ENCODE measurements at places on chromosomes 12 and 14. TPM values are rescaled to one million over a fixed set of nuclear protein-coding genes. Genes with fewer than 3 reads are reported as not detected.

GRCh38 chr14:92340071-92340470, 17.1 kb downstream of the SLC24A4 start:
- DNase-seq: no peak
- no peak overlapping the region for H3K27ac ChIP-seq
- no peaks in the 10 kb centered on the region for H3K27me3 ChIP-seq
- no peak overlapping the region for H3K4me3 ChIP-seq
- no peaks in the 10 kb centered on the region for H3K4me1 ChIP-seq
- no peaks in the 10 kb centered on the region for H3K36me3 ChIP-seq

- no peaks in the 10 kb centered on the region for H3K4me1 ChIP-seq
- no peaks in the 10 kb centered on the region for H3K36me3 ChIP-seq
- H3K27me3 ChIP-seq: no peaks in the 10 kb centered on the region
These were observed 74.3 kb upstream of the ST8SIA1 start for GRCh38 chr12:22408610-22409376.

GRCh38 chr12:96326628-96327227, 73.5 kb downstream of the CDK17 start:
- H3K4me1 ChIP-seq: no peaks in the 10 kb centered on the region
- no peak for DNase-seq
- no peaks in the 10 kb centered on the region for H3K27me3 ChIP-seq
- no peak overlapping the region for H3K27ac ChIP-seq
- H3K4me3 ChIP-seq: no peak overlapping the region

- no peaks in the 10 kb centered on the region for H3K4me1 ChIP-seq
- DNase-seq: no peak
- H3K36me3 ChIP-seq: no peaks in the 10 kb centered on the region
- H3K4me3 ChIP-seq: no peak overlapping the region
These were observed 620.1 kb downstream of the NRXN3 start for GRCh38 chr14:78790271-78790670.

DNA sequence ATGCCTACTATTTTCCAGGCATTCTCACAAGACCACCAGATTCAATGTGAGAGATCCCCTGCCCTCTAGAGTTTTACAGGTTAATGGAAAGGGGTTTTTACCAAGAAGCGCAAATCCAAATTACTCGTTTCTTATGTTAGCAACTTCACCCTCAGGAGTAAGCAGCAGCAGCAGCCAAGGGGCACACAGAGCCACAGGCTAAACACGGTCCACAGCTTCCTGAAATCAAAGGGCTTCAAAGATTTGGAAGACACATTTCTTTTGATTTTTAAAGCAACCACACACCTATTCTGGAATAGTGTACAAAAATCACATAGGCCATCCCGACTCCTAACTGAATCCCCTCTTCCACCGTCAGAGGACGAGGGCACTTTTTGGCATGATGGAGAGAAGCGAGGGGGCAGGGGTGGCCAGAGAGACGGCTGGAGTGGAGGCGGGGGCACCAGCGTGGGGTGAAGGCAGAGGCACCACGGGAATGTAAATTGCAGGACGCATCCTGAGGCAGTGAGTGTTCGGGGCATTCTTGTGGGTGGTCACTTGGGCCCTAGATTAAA, 107.0 kb downstream of the ARF6 start:
- peak overlapping the region; percentile 90 for H3K27ac ChIP-seq
- H3K4me3 ChIP-seq: peak overlapping the region; percentile 42
- peaks cover 76% of the 10 kb centered on the region for H3K4me1 ChIP-seq
- no peaks in the 10 kb centered on the region for H3K36me3 ChIP-seq

- no peak overlapping the region for H3K4me3 ChIP-seq
- H3K36me3 ChIP-seq: no peaks in the 10 kb centered on the region
- H3K4me1 ChIP-seq: no peaks in the 10 kb centered on the region
- H3K27me3 ChIP-seq: no peaks in the 10 kb centered on the region
- H3K27ac ChIP-seq: no peak overlapping the region
These were observed 1682.8 kb upstream of the FLRT2 start for GRCh38 chr14:83847102-83847501.

GRCh38 chr12:40446385-40446784, 221.6 kb downstream of the LRRK2 start:
- no peaks in the 10 kb centered on the region for H3K36me3 ChIP-seq
- H3K27ac ChIP-seq: no peak overlapping the region
- no peaks in the 10 kb centered on the region for H3K4me1 ChIP-seq
- no peak overlapping the region for H3K4me3 ChIP-seq
- no peaks in the 10 kb centered on the region for H3K27me3 ChIP-seq

DNA sequence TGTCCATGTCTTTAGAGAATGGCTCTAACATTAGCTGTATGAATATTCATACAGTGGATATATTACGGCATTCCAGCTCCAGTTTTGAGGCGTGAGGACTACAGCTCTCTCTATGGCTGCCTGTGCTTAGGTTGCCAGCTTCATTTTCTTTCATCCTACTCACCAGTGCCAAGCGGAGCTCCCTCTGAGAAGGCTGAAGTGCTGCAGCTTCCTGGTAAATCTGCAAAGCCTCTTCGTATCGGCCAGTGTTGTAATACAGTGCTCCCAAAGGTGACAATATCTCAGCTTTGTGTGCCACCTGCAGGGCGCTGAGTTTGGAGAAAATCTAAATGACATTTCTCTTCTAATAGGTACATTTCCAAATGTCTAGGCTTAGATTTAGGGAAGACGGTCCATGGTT, 19.8 kb upstream of the OVCH1 start:
- DNase-seq: no peak
- H3K36me3 ChIP-seq: no peaks in the 10 kb centered on the region
- H3K27ac ChIP-seq: no peak overlapping the region
- no peaks in the 10 kb centered on the region for H3K4me1 ChIP-seq
- H3K27me3 ChIP-seq: no peaks in the 10 kb centered on the region

DNA sequence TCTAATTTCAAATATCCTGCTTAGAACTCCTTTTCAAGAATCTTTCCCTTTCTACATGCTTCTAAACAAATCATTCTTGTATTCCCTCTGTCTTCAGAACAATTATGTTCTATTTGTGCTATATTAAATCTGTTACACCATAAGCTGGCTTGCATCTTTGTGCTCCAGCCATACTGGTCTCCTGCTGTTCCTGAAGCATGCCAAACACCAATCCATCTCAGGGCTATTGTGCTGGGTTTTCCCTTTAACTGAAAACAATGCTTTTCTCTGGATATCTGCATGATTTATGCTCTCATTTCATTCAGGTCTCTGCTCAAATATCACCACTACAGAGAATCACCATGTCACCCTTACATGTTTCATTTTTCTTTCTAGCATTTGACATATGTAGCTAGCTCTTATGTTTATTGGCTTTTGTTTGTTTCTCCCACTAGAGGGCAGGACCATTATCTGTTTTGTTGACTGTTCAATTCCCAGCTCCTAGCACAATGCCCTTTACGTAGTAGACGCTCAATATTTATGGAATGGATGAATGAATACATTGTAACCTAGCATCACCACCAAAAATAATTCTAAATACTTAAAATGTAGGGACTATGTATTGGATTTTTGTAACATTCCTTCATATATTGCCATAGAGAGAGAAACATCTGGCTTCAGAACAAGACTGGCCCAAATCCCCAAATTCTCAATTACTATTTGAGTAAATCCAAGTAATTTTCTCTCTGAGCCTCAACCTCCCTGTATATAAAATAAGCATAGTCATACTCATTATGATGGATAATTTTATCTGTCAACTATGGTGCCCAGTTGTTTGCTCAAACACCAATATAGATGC, 302.0 kb upstream of the SYT1 start:
- H3K27ac ChIP-seq: no peak overlapping the region
- H3K4me1 ChIP-seq: no peaks in the 10 kb centered on the region
- H3K27me3 ChIP-seq: no peaks in the 10 kb centered on the region
- peak; percentile 37 for DNase-seq
- H3K36me3 ChIP-seq: no peaks in the 10 kb centered on the region

DNA sequence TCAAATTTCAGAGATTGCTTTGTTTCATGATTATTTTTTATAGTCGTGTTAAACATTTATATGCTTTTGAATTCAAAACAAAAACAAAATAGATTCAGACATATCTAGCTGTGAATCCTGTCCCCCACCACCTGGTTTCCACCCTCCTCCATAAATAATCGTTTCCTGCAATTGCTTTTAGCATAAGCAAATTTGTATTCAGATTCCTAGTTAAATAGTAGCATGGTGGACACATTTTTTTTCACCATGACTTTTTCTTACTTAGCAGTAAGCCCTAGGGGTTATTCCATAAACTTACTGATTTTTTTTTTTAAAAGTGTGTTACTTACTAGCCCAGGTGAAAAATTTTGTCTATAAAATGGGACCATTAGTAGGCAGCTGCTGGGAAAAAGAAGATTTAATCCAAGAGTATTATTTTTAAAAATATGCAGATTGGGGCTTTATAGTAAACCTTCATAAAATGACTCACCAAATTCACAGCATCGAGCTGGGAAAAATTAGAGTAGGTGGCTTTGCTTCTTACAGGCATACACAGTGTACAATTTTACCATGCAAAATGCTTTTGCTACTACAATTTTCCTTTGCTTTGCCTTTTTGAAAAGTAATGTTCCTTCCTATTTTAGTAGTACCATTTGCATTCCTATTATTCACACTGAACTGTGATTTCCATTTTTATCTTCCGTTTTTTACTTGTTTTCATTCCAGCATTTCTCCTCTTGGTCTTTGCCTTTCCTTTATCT, 117.8 kb downstream of the BTG1 start:
- H3K36me3 ChIP-seq: no peaks in the 10 kb centered on the region
- no peaks in the 10 kb centered on the region for H3K27me3 ChIP-seq
- H3K4me3 ChIP-seq: no peak overlapping the region
- no peaks in the 10 kb centered on the region for H3K4me1 ChIP-seq
- DNase-seq: no peak

DNA sequence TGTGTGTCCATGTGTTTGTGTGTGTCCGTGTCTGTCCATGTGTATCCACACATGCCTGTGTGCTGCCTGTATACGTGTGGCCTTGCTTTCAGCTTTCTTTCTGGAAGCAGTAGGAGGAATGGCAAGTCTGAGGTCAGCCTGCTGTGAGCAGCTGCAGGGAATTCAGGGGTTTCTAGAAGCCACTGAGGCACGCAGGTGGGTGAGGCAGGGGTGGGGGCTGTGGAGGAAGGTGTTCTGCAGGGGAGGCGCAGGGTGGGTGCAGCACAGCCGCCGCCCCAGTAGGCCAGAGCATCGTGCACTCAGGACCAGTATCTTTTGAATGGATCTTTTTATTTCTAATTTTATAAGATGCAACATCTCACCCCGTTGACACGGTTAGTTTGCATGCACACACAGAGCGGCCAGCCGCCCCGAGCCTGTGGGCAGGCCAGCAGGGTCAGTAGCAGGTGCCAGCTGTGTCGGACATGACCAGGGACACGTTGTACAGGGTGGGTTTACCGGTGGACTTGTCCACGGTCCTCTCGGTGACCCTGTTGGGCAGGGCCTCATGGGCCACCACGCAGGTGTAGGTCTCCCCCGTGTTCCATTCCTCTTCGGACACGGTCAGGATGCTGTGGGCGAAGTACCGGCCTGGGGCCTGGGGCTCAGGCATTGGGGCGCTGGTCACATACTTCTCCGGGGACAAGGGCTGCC, 327.7 kb downstream of the TMEM121 start:
- no peak overlapping the region for H3K27ac ChIP-seq
- H3K4me3 ChIP-seq: no peak overlapping the region
- no peaks in the 10 kb centered on the region for H3K4me1 ChIP-seq
- no peak for DNase-seq
- no peaks in the 10 kb centered on the region for H3K36me3 ChIP-seq

GDF11 gene
- total RNA-seq: 5.3 TPM

TMEM30B gene
- total RNA-seq: 0.12 TPM

ZNF384 gene
- total RNA-seq: 73.4 TPM

ANHX gene
- not detected for total RNA-seq

Measured in HCT116 (cell line).